Left lung (tissue), 14 donors: ENCODE measurements at places on chromosomes 2 and 18.

- no peak for DNase-seq
Measured at GRCh38 chr2:7736646-7737305, 819.6 kb downstream of the RNF144A start.

DNA sequence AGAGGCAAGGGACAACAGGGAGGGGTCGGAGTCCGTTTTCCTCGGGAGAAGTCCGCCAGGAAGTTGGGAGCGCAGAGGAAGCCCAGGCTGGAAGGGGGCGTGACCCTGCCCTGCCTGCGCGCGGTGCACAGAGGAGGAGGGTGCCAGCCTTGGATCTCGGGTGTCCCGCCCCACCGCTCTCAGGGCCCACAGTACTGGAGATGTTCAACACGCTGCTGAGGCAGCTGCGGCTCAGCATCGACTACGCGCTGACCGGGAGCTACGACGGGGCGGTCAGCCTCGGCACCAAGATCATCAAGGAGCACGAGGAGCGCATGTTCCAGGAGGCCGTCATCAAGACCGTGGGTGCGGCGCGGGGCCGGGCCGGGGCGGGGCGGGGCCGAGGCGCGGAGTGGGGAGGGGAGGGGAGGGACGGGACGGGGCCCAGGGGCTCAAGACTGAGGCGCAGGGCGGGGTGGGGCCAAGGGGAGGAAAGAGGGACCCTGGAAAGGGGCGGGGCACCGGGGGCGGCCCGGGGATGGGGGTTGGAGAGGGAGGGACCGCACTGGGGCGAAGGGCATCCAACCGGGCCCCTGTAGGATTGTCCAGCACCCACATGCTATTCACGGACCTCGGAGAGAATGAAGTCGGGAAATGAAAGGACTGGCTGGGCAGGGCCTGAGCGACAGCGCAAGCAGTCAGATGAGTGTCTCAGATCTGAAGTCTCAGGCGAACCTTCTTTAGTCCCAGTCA is 36.6 kb downstream of the POMC start:
- DNase-seq: no peak

- DNase-seq: no peak
Measured at GRCh38 chr2:33108483-33109443, 162.0 kb downstream of the LTBP1 start.

- DNase-seq: no peak
Measured at GRCh38 chr2:182553483-182553882, 126.6 kb upstream of the PDE1A start.

DNA sequence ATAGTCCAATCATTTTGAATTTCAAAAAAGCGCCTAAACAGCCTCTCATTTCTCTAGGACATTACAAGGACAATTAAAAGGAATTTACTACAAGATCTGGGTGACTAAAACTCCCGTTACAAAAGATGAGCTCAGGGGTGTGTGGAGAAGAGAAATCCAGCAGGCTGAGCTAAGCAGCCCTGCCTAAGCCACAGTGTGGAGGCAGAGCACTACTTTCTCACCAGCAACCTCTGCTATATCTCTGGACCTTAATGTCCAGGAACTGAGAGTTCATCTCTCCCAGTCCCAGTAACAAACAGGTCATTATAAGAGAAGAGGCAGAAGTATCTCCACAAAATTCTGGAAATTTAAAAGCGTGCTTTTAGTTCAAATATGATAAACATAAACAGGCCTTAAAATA is 18.9 kb upstream of the ANKRD62 start:
- DNase-seq: no peak

DNA sequence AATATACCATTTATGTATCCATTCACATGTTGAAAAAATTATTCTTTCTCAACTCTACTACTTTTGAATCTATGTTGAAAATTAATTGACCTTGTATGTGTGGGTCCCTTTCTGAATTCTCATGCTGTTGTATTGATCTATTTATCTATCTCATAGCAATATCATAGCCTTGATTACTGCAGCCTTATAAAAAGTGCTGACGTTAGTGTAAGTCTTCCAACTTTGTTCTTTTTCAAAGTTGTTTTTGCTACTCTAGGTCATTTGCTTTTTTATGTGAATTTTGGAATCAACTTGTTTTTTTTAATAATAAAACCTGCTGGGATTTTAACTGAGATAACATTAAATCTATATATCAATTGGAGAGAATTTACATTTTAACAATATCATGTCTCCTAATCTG is 52.2 kb upstream of the PAX3 start:
- DNase-seq: no peak
